ENCODE measurements at places on chromosomes 3 and 15.

DNA sequence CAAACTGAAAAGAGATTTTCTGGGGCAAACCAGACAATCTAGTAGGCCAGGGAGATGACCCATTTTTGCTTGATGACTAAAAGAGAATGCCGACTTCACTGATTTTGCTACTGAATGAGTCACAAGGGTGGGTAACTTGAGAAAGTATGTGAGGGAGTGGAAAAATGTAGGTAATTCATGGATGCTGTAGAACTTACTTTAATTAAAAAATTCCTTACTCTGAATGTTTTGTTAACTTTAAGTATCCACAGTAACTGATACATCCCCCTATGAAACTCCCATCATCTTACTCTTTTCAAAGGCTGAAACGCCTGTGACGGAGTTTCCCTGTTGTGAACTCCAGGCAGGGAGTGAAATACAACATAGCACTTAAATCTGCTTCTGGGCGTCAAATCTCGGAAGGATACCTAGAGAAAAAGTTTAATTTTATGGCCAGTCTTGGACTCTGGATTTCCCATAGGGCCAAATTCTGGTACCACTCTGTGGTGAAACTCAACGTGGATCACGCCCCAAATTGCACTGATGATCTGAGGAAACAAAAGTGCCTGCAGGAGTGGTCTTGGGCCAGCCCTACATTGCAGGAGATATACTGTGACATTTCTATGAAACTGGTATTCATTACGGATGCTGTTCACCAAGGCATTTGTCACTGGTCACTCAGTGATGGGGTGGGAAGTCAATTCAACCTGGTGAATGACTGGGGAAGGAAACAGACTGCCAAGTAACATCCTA, 24.0 kb downstream of the GOLIM4 start:
- DNase-seq: no peak

- no peak for DNase-seq
Measured at GRCh38 chr3:38454178-38454883, 641 bp downstream of the ACVR2B start.

- DNase-seq: no peak
Measured at GRCh38 chr15:43211224-43211735, 9.5 kb downstream of the EPB42 start.

DNA sequence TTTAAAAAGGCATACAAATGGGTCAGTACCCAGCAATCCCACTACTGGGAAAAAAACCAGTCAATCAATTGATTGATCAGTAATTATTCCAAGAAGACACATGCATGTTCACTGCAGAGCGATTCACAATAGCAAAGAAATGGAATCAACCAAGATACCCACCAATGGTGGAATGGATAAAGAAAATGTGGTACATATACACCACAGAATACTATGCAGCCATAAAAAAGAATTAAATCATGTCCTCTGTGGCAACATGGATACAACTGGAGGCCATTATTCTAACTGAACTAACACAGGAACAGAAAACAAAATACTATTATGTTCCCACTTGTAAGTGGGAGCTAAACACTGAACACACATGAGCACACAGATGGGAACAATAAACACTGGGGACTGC, 103.1 kb downstream of the DLG1 start:
- DNase-seq: no peak

DNA sequence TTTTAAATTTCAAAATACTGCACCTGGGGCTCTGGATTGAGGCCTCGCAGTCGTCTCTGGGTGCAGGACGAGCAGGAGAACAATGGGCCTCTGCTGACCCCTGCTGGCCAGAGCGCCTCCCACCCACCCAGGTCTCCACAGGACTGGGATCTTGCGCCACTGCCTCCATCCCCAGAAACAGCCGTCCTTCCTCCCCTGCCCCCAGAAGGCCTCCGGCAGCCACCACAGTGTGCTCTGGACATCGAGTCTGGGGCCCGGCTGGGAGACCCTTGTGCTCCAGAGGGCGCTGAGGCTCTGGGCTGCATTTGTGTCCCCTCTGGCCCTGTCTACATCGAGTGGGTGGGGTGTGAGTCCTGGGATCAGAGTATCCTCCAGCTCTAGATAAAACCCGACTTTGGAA, 6.7 kb upstream of the ACSBG1 start:
- DNase-seq: no peak

- DNase-seq: no peak
Measured at GRCh38 chr15:75229191-75230015, 27.7 kb downstream of the C15orf39 start.

GRCh38 chr15:67394873-67395639, 125.9 kb upstream of the C15orf61 start:
- no peak for DNase-seq

- no peak for DNase-seq
Measured at GRCh38 chr3:53850895-53851294, 4.5 kb downstream of the IL17RB start.

DNA sequence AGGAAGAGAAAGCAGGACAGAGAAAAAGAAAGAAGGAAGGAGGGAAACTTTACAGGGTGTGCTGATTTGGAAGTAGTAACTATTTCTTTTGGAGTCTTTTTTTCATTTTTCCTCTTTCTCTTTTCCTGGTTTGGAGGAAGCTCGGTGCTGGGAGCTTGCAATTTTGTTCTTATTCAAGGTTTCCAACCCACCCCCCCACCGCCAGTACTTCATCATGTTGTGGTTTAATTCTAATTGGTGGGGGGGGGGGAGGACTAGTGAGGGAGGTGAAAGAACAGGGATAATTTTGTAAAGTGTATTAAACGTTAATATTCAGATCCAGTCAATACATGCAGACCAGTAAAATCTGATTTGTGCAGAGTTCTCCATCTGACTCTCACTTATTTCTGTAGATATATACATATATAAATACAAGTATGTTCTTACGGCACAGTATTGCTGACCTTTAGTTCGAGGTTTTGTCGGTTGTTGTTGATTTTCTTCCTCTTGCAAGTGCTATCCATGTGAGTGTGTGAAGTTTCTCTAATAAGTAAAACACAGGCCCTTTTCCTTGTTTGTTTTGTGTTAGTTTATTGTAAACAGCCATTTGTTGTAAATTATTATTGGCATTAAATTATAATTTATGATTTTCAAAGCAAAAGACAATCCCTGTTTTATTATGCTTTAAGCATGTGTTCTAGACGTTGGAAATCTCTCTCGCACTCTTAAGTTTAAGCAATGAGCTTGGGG, 9.3 kb downstream of the NR2F2 start:
- DNase-seq: no peak

DNA sequence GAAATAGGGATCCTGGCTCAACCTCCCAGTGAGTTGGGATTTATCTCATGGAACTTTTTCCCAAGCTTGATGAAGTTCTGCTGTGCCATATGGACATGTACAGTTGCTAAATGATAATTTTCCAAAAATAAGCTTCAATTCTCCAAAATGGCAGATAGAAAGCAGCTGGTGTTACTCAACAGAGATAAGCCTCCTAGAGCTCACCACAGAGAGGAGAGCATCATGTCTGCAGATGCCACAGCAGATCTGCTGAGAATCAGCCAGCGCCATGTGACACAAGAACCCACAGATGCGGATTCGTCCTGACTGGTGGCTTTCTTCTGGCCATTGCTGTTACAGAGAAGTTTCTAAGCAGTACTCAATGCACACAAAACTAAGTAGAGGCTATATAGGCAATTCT, 50.6 kb downstream of the AGTR1 start:
- DNase-seq: no peak

DNA sequence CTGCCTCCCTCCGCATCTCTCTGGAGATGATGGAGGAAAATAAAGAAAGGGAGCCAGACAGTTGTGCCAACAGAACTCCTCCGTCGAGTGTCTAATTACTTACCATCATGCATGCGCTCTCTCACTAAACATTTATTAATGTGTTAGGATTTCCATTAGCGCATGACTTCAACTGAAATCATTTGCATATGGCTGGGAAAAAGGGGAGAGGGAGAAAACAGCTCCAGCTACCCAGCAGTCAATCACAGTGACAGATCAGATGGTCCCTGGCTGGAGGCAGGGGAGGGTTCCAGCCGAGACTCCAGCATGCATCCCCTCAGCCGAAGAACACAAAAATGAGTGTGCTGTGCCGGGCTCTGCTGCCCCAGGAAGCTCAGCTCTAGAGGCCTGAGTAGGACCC, 6.8 kb upstream of the RHO start:
- DNase-seq: no peak

- no peak for DNase-seq
Measured at GRCh38 chr3:150106740-150107428, 136.2 kb upstream of the PFN2 start.

DNA sequence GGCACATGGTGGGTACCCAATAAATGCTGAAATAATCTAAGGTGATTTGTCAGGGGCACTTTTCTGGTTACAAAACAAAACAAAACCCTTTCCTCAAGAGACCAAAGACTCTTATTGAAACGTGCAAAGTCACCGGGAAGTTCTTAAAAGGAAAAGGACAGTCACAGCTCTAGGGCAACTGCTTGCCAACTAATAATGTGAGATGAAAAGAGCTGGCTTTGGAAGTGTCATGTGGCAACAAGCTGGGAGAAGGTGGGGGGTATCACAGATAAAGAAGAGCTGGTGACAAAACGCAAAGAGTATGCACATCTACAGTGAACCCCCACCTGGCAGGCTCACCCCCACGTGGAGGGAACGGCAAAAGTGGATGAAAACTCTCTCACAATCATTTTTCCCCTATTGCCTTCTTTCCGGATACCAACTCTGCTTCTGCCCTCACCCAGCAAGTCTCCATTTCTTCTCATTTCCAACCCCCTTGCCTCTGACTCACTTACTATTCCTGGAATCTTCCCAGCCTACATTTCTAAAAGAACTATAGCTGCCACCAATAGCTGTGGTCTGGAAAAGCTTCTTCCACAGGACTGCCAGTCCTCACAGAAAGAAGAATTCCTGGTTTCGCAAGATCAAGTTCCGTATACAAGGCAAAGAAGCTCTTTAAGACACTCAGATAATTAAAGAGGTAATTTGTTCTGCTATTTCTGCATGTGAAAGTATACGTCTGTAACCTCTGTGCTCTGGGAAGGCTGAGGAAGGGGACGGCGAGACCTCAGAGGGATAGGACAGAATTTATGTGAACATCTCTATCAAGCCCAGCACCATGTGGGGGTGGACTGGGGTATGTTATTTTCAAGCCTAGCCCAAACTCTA, 21.8 kb upstream of the ANPEP start:
- DNase-seq: no peak

DNA sequence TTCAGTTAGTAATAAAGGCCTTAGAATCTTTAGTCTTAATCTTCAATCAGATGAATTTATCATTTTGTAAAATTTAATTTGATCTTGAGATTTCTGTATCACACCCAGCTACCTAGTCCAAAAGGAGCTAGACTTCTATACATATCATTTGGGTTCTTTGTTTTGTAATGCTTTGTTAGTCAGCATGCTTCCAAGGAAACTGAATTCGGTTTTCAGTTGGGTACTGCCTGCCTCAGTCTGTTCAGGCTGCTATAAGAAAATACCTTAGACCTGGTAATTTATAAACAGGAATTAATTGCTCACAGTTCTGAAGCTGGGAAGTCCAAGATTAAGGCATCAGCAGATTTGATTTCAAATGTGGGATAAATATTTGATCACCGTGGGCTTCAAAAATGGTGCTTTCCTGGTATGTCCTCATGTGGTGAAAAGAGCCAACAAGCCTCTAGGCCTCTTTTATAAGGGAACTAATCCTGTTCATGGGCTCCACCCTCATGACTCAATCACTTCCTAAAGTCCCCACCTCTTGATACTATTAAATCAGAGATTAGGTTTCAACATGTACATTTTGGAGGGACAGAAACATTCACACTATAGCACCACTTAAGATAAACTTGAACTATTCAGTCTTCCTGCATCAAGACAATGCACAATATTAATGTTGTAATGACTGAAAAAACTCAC, 800.7 kb downstream of the NAALADL2 start:
- no peak for DNase-seq

DNA sequence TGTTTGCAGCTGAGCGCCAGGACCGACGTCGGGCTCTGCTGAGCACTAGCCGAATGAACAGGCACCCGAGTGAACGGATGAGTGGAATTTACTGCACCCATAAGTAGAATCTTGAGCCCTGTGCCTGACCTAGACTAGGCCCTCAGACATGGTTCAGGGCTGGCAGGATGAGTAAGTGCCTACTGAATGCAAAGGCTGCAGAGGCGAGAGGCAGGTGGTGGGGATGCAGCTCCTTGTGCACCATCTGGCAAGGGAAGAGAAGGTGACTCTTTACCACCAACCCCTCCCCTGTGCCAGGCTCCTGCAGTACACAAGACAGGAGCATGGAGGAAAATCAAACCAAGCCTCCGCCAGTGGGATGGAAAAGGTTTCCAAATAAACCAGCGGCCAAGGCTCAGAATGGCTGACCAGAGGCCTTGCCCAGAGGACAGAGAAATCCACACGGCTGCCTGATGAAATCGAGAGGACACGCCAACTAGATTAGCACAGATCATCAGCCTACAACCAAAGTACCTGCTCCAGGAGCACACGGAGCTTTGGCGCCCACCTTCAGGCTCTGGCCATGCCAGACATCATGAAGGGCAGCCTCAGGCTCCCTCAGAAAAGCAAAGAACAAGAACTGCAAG, 141.7 kb upstream of the IQSEC1 start:
- DNase-seq: no peak

DNA sequence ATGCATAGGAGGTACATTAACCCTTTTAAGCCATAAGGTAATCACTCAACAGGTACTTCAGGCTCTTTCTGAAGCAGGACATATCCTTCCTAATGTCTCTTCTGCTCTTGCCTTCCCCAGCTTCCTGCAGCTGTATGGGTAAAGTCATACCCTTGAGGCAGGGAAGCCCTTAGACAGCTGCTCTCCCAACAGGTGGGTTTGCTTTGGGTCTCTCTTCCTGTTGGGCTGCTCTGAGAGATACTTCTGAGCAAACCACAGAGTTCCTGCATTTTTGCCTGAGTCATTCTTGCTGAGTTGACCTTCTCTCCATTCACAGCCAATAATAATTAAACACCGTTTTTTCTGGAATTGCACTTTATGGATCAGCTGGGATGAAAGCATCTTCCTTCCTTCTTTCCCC, 2.0 kb upstream of the TRAT1 start:
- DNase-seq: no peak

GRCh38 chr3:29761517-29761916, 480.6 kb downstream of the RBMS3 start:
- no peak for DNase-seq

DNA sequence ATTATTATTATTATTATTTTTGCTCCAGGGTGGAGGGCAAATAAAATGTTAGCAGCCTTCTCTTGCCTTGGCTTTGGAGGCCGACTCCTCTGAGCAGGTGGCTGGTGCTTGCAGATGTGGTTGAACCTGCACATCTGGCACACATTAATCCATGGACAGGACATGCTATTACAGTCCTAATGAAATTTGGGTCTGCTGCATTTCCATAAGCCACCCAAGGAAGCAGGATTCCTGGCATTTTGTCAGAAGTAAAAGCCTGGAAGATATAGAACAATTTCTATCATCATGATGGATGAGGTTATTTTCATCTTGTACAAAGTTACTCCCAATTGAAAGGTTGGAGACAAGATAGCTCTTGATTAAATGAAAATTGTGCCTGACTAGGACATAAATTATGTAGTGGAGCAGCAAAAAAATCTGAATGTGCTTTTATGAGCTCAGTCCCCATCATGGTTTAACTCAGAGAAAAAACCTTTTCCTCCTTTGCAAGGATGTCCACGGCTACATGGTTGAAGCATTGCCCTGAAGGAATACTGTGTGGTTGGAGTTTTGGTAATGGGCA, 130.9 kb upstream of the RGMA start:
- DNase-seq: no peak

All from vagina (tissue), 2 donors.